ENCODE measurements at places on chromosomes 7 and 10.

GRCh38 chr10:29994811-29995210 is 64.6 kb downstream of the JCAD start:
- DNase-seq, result no peak

- no peak for DNase-seq
These were observed 227.8 kb downstream of the ARHGAP21 start for GRCh38 chr10:24495666-24496460.

GRCh38 chr10:44293842-44294241 is 91.1 kb downstream of the CXCL12 start:
- no peak for DNase-seq

- no peak for DNase-seq
These were observed 57.5 kb upstream of the PPIF start for GRCh38 chr10:79289801-79290200.

DNA sequence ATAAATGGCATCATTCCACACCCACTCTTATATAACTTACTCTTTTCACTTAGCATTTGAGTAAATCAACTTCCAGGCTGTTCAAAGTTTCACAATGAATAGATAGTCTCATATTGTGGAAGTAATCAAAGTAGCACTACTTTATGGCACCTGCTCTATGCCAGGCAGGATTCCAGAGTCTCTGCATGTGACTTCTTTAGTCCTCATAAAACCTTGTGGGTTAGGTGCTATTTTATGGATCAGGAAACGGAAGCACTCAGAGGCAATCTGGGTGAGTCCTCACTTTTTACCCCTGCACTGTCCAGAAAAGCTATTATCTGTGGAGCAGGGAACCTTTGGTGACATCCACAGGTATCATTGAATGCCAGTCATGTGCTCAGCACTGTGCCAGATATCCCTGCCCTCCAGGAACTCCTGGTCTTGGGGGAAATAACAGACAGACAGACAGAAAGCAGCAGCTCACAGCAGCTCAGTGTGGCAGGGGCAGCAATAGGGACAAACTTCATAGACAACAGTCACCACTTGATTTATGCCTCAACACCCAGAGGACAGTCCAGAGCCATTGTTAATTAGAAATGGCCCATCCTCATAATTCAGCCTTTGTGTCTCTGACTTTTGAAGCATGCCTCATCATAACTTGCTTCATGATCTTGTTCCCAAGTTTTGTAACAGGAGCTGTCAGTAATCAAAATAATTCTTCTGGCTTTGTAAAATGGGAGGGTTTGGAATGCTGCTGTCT is 160.6 kb downstream of the SEC23IP start:
- DNase-seq, result no peak

DNA sequence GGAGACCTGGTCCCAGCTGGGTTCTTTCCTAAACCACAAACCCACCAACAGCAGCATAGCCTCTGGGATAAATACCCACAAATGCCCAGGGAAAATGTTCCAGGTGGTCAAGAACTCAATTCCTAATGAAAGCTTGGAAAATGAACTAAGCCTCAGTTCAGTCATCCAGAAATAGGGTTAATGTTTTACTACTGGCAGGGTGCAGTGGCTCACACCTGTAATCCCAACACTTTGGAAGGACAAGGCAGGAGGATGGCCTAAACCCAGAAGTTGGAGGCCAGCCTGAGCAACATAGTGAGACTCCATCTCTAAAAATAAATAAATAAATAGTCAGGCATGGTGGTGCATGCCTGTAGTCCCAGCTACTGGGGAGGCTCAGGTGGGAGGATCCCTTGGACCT is 82.2 kb downstream of the SVOPL start:
- no peak for DNase-seq

DNA sequence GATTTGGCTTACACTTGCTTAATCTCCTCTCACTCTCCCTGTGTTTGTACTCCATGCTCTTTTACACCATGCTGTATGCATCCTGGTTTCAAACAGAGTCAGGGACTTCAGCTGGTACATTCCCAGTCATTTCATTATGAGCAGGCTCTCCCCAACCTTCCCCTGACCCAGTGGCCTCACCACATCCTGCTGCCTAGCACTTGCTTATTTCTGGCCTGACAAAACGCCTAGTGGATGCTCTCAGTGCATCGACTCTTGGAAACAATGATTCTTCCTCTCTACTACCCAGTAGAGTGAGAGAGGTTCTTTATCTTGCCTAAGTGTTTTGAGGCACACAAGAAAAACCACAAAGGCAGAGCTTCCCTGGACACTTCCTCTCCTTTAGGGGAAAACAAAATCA is 63.4 kb downstream of the CAV1 start:
- DNase-seq, result no peak

DNA sequence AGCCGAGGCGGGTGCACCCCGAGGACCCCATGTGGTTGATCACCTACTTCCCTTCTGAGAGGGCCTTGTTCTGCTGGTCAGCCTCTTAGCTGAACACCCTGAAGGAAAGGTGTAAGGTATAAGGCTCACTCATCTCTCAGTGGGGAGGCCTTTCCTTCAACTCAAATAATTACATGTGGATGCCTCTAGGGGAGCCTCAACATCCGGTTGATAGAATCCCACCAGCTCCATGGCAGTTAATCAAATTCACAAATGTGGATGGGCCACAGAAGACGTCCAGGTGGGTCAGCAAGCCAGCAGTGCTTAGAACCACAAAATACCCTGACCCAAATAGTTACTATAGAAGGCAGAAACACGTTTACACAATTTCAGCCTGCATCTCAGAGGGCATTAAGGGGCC is 37.7 kb upstream of the ZNF32 start:
- no peak for DNase-seq

- no peak for DNase-seq
These were observed 13.3 kb downstream of the EMX2 start for GRCh38 chr10:117555863-117556262.

DNA sequence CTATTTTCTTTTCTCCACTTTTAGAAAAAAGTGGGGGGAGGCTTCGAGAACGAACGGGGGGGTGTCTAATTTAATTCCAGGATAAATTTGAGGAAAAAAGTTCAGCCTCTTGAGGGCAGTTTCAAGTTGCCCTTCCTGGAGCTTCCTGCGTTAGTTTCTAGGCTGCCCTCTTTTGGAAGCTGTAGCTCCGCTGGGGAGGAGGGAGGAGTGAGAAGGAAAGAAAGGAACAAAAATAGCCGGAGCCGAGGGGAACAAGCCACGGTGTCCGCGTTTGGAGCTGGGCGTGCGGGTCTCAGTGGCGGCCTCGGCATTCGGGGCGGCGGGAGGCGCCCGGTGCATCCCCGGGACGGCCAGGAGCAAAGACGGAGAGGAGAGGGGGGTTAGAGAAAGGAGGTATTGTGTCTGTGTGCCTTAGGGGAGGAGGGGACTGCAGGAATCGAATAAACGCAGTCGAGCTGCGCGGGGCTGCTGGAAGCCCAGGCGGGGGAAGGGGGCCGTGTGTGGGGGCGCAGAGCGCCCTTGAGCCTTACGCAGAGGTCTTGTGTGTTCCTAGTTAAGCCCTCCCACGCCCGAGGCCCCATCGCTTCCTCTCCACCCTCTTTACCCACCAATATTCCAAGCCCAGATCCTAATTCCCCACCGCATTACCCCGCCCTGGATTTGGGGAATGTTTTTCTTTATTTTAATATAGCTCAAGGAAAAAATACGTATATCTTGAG is 2.0 kb upstream of the TNRC18 start:
- DNase-seq, result peak; percentile 64

DNA sequence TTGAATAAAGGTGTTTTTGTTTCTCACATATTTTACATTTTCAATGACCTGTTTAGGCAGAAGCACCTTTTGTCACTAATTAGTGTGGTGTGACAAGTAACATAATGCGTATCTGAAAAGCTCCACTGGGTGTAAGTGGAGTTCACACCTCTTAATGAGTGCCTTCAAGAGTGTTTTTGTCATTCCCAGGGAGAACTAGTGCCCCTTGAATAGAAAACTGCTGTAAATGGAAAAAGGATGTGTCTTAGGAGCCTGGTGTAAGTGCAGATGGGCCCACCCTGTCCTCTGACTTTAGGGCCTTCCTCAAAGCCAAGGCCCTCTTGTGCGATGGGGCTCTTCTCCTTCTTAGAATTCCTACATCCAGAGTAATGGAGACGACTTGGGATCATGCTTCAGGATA is 170.0 kb downstream of the MGMT start:
- no peak for DNase-seq

DNA sequence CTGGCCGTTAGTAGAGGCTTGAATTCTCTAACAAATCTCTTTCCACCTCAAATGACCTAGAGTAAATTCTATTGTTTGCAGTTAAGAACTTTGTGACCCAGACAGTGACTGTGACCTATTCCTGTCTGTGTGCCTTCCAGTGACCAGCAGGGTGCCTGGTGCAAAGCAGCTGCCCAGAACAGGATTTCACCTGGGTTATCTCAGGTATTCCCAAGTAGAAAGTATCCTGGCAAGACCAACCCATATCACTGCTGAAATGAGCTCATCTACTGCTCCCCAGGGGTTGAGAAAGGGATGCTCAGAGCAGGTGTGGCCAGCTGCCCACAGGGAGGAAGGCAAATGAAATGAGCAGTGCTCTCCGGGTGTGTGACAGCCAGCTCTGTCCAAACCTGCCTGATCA is 2.1 kb upstream of the MSMB start:
- DNase-seq, result no peak

- no peak for DNase-seq
These were observed 131.3 kb downstream of the ADK start for GRCh38 chr10:74282151-74282847.

- DNase-seq, result no peak
These were observed 110.6 kb downstream of the ZMIZ1 start for GRCh38 chr10:79179164-79179956.

DNA sequence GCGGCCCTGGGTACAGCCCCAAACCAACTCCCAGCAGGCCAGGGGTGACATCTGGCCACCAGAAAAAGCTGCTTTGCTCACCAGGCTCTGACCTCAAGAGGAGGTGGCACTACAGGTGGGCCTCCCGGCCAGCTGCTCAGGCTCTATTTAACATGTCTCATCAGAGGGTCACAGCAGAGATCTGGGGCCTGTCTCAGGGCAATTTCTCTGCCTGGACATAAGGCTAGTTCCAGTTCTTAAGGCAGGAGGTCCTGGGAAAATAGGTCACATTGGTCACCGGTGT is 88.6 kb downstream of the GFRA1 start:
- DNase-seq, result no peak

DNA sequence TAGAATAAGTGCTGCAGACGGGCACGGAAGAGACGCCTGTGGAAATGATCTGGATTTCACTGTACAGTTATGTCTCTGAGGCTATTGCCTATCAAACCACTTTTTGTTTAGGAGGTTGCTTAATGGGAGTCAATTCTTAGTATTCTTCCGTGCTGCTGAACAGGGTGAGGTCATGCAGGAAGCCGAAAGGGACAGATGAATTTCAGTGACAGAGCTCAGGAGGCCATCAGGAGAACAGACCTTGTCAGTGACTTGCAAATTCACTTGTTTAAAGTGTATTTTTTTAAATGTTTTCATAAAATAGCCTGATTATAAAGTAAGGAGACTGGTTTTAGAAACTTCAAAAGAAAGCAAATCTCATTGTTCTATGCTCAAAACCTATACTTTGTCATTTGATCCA is 58.9 kb downstream of the XRCC2 start:
- no peak for DNase-seq

DNA sequence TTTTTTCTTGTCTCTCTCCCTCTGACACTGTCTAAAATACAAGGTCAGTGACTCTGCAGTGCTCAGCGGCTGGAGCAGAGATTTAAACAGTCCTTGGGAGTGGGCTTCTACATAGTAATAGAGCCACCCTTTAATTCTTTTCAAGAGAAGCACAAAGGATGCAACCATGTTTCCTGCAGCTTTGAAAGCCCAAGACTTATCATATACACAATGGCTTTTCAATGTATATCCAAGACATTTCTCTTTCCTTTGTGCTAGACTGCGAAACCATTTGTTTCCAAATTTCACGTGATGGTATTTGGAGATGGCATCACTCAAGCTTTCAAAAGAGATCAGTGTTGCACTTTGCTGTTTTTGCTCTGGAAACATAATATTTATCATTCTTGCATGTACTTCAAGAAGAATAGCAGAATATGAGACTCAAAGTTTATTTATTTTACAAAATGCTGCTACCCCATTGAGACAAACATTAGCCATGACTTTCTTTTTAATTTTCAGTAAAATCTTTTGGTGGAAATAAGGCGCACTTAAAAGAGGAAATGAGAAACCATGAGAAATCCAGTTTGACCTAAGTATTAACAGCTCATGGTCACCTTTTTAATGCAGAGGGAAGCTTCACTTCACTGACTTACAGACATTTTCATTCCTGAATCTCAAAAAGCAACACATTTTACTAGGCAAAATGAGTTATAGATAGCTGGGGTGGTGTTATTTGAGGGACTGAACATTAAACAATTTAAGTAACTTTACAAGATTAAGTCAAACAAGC is 76.6 kb downstream of the SEMA3C start:
- no peak for DNase-seq

DNA sequence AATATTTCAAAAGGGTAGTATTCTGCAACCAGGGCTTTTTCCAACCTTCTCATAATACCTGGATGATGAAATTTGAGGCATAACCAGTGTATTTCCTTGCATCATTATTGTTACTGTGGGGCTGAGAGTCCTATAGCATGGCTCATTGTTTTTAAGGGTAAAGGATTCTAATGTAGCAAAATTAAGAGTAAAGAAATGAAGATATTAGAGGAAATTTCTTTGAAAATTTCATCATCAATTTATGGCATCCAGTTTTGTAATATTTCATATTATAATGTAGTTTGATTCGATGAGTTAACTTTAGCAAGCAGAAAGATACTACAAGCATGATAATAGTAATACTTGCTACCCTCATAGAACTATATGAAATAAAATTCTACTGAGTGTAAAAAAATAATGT is 387.3 kb upstream of the LRGUK start:
- no peak for DNase-seq

- peak; percentile 18 for DNase-seq
These were observed 985 bp upstream of the ETV1 start for GRCh38 chr7:13990319-13990983.

GRCh38 chr10:42654419-42654818 is 16.0 kb upstream of the ZNF33B start:
- DNase-seq, result no peak

- no peak for DNase-seq
These were observed 22.9 kb downstream of the H2AZ2 start for GRCh38 chr7:44824894-44825526.

DNA sequence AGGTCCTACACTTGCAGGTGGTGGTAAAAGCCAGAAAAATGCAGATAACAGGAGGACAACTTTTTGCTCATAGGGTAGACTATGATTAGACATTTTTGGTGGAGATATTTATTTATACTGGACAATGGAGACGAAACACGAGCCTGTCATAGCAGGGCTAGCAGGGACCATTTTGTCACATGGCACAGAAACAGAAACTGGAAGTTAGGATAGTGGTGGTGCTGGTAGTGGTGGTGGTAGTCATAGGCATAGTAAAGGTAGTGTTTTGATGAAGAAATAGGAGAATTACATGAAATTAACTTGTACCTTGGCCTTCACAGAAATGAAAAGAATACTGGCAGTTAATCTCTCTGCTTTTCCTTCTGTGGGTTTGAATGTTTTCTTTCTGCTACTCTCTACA is 8.8 kb upstream of the MGAM start:
- no peak for DNase-seq

- no peak for DNase-seq
These were observed 106.1 kb downstream of the POU6F2 start for GRCh38 chr7:39083781-39084180.
